ENCODE measurements at places on chromosomes 7 and 10.

- no peak for DNase-seq
Observed at GRCh38 chr10:88131511-88132139, 268.2 kb downstream of the PTEN start.

- DNase-seq, result no peak
Observed at GRCh38 chr10:115422624-115423023, 329.5 kb downstream of the ATRNL1 start.

DNA sequence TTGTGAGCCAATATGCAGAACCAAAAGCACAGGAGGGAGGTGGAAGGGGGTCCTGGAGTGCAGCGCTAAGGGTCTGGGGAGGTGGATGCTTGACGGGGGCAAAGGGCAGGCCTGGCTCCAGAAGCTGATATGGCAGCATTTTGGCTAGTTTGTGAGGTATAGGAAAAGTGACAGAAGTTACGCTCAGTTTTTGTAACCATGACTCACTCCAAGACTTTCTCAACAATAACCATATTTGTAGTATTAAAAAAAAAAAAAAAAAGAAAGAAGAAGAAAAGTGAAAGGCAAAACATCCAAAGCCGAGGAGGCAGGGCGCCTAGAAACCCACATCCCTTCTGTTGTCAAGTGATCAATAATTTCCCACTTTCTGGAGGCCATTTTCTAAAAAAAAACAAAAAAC lies 92.3 kb downstream of the RNF216 start:
- DNase-seq, result no peak

DNA sequence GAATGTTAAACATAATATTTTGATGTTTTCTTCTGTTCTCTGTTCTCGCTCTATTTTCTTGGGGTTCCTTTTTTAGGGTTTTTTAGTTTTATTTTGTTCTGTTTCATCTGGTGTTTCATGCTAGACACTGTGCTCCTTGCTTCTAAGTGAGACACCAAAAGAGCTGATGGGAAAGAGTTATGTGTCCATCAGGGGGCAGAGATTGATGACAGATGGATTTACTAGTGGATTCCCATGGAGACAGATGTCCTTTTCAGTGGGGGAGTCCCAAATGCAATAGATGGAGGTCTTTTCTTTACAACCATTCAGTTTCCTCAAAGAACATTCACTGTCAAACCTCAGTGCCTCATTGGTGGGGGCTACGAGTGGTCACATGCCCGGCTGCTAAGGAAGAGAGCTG lies 34.9 kb downstream of the PRTFDC1 start:
- DNase-seq, result no peak

- DNase-seq, result no peak
Observed at GRCh38 chr10:12849319-12850181, 152.0 kb downstream of the CCDC3 start.

DNA sequence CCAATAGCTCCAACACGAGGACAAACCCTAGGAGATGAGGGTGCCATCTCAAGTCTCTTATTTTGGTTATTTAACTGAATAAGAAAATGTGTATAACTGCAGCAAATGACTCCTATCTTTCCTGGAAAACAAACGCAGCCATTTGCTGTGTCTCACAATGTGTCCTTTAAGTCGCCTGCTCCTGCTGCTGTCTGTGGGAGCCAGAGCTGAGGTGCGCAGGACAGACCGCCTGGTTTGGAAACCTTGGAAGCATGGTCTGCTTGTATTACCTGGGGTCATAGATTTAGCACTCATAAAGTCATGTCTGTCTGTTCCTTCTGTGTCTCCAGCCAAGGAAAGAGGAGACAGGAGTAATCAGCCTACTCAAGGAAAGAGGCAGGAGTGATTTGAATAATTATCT lies 760.2 kb downstream of the GRID1 start:
- no peak for DNase-seq

GRCh38 chr7:34761206-34761605 lies 103.2 kb downstream of the NPSR1 start:
- DNase-seq, result no peak

DNA sequence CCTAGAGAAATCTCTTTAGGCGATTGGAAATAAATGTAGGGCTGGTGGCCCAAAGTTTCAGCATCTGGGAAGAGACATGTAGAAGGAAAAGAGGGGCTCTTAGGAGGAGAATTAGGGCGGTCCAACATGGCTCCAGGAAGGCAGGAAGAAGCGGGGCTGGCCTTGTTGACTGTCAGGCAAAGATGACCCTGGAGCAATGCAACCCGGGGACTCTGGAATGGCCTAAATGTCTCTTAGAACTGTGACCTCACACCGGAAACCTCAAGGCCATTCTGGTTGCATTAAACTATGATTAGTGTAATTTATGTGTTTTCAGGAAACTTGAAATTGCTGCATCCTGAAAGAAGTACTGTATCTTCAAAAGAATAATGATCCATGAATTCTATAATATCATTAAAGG lies 66.8 kb downstream of the NRP1 start:
- peak; percentile 48 for DNase-seq

DNA sequence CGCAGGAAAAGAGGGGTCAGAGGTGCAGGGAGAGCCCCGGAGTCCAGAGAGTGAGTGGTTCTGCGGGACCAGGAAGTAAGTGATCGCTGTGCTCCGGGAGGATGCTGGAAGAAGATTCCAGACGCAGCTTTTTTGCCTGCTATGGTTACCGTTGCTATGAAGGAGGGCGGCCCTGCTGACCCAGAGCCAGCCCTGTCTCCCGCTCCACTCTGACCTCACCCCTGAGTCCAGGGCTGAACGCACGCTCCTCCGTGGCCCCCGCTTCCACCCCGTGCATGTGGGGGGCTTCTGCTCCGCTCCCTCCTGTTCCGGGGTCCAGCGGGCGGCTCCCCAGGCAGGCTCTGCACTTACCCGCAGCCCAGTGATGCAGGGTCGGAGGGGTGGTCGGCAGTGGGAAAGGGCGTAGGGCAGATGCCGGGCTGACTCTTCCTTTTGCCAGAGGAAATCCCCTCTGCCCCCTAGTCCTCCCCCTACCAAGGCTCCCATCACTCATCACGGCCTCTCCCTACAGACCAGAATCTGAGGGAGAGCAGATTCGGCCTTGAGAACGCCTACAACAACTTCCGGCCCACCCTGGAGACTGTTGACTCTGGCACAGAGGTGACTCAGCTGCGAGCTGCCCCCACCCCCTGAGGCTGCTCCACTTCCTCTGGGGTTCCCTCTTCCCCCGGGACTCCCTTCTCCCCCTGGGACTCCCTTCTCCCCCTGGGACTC lies 2.7 kb upstream of the MUC17 start:
- DNase-seq, result peak; percentile 68

DNA sequence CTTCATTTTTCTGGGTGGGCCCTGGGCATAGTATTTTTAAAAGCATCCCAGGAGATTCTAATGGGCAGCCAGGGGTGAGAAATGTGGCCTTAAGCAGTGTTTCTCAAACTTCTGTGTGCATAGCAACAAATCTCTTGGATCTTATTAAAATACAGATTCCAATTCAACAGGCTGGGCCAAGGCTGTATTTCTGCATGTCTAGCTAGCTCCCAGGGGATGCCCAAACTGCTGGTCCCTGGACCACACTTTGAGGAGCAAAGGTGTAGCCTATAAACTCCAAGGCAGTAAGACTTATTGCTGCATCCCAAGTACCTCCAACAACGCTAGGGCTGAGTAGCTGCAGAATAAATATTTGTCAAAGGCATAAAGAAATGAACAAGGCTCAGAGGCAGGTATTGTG lies 292.9 kb upstream of the ZMIZ1 start:
- DNase-seq, result no peak

GRCh38 chr10:28533571-28534304 lies 820 bp downstream of the WAC start:
- no peak for DNase-seq

GRCh38 chr7:2255145-2256139 lies 13.4 kb downstream of the NUDT1 start:
- no peak for DNase-seq

DNA sequence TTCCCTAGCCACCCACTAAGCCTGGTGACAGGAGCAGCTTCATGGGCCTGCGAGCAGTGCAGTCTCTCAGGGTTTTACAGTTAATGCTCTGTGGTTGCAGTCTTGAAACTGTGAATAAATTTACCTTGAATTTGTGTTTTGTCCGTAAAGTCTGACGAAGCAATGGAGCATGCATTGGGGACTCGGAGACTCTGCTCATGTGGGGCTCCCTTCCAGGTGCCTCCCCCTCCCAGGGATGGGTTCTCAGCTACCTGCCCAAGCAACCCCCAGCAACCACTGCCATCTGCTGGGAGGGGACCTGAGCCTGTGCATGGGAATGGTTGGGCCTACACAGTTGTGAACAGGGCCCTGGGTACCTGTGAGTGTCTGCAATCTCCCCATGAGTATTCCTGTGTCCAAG lies 36.3 kb upstream of the IKZF1 start:
- DNase-seq, result no peak

DNA sequence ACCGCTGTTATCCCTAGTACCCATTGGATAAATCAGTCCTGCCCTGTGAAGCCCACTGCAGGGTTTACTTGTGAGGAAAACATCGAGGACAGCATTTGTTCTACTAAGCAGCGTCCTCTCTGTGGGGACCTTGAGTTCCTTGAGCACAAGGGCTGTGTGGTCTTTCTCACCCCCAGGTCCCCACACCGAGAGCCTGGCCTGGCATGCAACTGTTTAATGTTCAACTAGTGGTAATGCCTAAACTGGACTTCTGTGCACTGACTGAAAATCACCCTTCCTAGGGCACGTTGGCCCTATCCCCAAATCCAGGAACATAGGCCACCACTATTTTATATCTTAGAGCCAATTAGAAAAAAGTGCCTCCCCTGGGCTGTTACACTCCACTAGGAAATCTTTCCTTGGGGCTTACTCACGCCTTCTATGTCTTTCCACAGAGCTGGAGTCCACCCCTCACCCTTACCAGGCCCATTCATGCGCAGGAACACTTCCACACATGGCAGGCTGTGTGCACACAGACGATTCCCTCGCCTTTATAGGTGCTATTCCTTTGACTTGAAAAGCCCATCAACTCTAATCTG lies 1.7 kb upstream of the TMEM213 start:
- no peak for DNase-seq

DNA sequence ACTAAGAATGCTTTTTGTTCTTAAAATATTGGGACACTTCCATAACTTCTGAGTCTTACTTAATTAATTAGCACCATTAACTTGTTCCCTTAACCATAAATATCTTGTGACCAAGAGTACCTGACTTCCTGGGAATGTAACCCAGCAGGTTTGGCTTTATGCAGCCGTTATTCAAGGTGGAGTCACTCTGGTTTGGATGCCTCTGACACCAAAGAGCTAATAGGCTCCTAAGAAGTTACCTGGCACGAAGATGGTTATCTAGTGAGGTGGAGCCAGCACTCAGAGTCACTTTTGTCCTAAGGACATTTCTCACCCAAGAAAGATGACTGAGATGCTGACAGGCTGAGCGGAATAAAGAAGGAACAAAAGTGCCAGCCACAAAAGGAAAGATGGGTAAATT lies 172.3 kb downstream of the C1GALT1 start:
- no peak for DNase-seq

Measured in foreskin melanocyte (primary cell).